ENCODE measurements at places on chromosomes 3 and 15.

- DNase-seq: no peak
Observed at GRCh38 chr3:188687389-188687788, 484.4 kb upstream of the TPRG1 start.

DNA sequence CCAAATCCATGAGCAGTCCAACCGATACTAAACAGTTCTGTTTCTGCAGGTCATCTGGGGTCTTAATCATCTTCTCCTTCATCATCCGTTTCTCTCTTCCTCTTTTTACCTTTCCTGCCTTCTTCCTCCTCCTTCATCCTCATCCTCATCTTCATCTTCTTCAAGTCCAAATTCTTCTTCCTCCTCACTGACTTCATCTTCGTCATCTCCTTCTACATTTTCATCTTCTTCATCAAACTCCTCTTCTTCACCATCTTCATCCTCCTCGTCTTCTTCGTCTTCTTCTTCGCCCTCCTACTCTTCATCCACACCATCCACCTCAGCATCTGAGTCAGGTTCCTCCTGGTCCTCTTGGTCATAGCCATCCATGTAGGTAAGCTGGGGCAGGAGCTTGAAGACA, 14.2 kb upstream of the COMMD4 start:
- no peak for DNase-seq

- no peak for DNase-seq
Observed at GRCh38 chr15:60070838-60071493, 66.9 kb downstream of the FOXB1 start.

DNA sequence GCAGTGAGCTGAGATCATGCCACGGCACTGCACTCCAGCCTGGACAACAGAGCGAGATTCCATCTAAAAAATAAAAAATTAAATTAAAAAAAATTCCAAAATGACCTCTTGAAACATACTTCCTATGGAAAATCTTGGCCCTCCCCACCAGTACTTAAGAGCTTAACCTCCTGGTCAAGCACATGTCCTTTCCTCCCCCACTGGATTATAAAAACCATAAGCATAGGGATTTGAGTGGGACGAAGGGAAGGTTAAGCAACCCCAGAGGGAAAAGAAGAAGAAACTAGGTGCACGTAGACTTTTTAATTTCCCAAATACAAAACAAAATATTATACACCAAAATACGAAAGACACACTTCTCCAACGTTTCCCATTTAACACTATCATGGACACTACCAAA, 25.3 kb downstream of the SLC4A7 start:
- no peak for DNase-seq

DNA sequence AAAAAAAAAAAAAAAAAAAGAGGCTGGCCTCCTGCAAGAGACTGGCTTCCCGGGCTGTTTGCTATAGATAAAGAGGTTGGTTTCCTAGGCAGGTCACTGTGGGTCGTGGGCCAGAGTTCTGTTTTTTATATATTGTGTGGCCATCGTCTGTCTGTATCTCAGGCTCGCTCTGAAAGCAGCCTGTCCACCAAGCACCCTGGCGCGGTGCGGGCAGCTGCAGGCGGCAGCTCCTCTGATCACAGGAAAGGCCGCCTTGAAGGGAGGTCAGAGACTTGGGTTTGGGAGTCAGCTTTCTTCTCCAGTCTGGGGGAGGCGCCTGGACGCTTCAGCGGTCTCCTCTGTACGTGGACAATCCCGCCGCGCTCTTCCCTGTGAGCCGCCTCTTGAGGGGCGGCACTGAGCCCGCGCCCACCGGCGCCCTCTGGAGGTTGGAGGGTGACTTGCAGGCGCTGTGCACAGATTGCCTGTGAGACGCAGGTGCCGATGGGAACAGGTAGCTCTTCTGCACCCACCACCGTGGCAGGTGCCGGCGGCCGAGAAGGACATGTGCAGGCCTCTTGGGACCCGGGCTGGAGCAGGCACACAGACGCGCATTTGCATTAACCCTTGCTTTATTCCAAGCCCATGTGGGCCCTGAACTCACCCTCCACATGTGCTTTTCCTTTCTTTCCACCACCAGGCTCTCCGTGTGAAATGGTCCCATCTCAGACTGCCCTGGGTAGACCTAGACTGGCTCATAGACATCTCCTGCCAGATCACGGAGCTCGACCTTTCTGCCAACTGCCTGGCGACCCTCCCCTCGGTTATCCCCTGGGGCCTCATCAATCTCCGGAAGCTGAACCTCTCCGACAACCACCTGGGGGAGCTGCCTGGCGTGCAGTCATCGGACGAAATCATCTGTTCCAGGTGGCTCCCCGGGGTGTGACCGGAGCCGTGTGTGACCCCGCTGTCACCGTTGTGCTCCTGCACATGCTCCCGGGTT, 89.3 kb downstream of the LRRK1 start:
- peak; percentile 86 for DNase-seq

DNA sequence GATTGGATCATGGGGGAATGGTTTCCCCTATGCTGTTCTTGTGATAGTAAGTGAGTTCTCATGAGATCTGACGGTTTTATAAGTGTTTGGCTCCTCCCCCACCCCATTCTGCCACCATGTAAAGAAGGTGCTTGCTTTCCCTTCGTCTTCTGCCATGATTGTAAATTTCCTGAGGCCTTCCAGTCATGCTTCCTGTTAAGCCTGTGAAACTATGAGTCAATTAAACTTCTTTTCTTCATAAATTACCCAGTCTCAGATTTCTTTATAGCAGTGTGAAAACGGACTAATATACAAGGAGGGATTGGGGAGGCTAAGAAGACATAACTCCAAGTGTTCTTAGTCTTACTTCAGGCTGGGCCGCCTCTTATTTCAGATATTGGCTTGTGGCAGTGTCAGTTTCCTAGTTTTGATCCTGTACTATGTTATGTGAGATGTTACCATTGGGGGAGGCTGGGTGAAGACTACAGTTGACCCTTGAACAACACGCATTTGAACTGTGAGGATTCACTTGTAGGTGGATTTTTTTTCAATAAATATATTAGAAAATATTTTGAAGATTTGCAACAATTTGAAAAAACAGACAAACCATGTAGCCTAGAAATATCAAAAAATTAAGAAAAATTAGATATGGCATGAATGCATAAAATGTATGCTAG, 44.9 kb downstream of the NMD3 start:
- DNase-seq: no peak

- DNase-seq: no peak
Observed at GRCh38 chr3:191762323-191762960, 301.5 kb downstream of the PYDC2 start.

GRCh38 chr3:172869368-172869771, 118.8 kb downstream of the ECT2 start:
- peak; percentile 19 for DNase-seq

DNA sequence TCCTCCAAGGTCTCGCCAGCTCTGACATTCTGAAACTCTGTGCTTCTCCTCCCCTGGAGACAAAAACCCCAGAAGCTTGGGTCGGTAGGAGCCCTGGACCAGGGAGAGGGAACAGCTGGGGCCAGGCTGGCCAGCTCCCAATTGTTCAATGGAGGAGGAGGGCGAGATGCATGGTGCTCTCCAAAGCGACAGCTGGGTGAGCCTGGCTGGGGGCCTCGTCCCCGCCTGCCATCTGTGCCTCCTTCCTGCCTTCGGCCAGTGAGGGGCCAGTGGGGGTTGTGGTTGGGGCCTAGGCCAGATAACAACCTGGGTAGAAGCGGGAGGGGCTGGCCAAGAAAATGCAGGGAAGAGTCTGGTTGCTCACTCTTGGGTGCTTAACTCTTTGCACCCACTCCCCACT, 79.4 kb downstream of the CORO2B start:
- DNase-seq: peak; percentile 32

GRCh38 chr3:94961423-94962100, 898.7 kb downstream of the NSUN3 start:
- no peak for DNase-seq

- DNase-seq: peak; percentile 6
Observed at GRCh38 chr3:181210275-181210674, 220.7 kb upstream of the DNAJC19 start.

DNA sequence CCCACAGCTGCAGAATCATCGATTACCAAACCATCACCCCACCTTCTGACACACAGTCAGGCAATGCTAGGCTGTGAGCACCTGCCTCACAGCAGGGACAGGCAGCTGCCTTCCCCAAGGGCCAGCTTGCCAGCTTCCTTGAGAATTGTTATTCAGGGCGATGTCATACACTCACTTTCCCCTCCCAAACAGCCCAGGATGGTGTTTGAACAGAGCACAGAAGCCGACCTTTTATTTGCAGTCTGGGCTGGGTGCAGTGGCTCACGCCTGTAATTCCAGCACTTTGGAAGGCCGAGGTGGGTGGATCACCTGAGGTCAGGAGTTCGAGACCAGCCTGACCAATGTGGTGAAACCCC, 84.5 kb upstream of the HERC1 start:
- DNase-seq: no peak

DNA sequence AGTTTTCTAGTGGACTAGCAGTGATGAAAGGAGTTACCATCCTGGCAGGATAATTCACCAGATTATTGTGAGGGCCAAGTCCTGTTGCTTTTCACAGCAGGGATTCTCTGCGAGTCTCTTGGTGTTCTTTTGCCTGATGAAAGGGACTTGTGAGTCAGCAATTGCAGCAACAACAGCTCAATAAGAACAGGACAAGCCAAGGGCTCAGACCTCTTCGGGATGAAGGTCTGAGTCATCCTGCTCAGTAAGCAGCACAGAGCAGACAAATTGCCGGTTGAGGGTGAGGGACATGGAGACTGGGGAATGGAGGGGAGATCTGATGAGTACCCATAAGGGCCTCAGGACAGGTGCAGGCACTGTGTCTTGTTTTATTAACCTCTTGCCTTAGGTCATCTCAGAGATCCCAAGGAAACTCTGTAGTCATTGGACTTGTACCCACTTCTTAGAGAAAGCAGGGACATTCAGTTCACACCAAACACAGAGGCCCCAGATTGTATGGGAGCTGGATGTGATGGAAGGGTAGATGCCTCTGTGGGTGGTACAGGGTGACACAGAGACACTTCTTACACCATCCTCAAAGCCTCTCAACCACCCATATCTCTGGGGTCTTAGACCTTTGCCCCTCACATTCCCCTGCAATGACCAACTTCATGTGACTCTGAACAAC, 173.8 kb upstream of the TLE3 start:
- DNase-seq: no peak

GRCh38 chr3:170745211-170745718, 124.7 kb downstream of the RPL22L1 start:
- no peak for DNase-seq

GRCh38 chr15:44427756-44428724, 611 bp downstream of the CTDSPL2 start:
- DNase-seq: peak; percentile 28

DNA sequence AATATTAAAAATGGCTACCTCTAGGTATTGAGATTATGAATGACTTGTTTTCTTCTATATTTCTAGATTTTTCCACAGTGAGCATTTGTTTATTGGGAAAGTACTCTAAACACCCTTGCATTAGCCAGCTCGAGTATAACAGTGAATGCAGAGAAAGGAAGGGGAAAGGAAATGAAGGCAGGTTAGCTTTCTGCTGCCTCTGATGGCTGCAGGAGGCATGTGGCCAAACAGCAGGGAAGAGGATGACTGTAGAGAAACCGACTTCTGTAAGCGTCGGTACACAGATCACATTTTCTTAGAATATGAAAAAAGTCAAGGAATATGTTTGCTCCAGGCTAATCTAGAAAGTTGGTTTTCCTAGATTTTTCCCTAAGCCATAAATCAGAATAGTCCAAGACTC, 19.8 kb downstream of the GNB5 start:
- no peak for DNase-seq

DNA sequence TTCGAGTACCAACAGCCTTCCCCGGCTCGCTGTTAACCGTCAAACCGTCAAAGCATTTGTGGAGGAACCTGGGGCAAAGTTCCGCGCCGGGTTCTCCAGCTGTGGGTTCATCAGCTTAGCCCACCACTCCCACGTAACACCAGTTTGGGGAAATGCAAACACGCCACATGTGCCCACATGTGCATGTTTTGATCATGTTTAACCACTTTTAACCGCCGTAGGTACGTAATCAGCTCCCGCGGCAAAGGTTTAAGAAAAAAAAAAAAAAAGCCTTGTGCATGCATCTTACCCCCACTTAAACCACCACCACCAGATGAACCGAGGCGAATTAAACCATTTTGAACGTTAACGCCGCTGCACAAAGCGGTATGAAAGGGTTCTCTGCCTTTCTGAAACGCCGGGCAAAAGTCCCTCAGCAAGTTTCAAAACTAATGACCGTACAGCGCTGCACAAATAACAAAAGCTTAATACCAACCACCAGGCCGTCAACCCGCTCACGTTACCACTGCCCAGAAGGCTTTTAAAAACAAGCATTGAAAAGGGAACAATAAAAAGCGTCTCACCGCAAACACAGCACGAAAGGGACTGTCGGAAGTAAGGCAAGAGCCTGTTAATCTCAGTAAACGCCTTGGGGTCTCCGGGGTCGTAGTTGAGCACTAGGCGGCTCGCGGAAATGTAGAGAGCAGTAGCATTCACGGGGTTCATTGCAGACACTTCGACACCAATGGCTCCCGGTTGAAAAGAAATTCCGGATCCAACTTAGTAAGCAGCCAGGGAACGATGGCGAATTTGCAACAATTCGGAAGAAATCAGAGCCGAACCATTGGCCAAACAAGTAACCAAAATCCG, 1.5 kb downstream of the MSL2 start:
- peak; percentile 48 for DNase-seq

DNA sequence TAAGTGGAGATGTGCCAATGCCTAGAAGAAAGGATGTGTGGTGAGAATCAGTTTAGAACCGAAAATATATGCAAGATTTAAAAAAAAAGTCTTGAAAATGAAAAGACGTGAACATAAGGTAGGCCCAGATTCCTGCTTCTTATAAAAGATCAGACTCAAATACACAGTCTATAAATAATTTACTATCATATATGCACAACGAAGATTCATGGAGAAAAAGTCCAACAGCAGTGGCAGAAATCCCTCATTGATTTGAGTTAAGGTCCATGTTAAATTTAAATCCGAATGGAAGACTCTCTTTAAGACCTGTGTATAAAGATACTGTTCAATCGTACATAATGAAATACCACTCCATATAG, 227.2 kb downstream of the OCA2 start:
- no peak for DNase-seq

- no peak for DNase-seq
Observed at GRCh38 chr3:178284181-178284580, 252.1 kb upstream of the KCNMB2 start.

GRCh38 chr3:72181251-72181650, 396.3 kb upstream of the PROK2 start:
- DNase-seq: no peak

GRCh38 chr15:86863226-86863915, 783.7 kb downstream of the AGBL1 start:
- DNase-seq: no peak

DNA sequence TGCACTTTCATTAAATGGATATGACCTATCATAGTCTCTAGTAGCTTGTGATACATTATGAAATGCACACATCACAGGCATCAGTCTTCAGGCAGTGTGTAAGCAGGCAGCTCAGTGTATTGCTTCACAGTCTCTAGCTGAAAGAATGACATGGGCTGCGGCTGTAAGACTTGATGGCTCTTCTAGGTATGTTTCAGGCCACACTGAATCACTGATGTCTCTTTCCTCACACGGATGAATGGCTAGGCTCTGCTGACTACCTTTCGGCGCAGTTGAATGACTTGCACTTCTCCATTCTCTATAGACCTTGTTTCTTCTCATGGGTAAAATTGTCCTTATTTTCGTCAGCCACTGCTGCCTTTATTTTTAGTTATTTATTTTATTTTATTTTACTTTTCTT, 15.4 kb downstream of the APH1B start:
- DNase-seq: no peak
